ENCODE measurements at places on chromosomes 5 and 9. TPM values are rescaled to one million over a fixed set of nuclear protein-coding genes. Genes with fewer than 3 reads are reported as not detected.

DNA sequence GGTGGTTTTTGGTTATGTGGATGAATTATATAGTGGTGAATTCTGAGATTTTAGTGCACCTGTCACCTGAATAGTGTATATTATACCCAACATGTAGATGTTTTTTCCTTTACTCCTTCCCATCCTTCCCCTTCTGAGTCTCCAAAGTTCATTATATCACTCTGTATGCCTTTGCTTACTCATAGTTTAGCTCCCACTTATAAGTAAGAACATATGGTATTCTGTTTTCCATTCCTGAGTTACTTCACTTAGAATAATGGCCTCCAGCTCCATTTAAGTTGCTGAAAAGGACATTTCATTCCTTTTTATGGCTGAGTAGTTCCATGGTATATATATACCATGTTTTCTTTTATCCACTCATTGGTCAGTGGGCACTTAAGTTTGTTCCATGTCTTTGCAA is 161.6 kb upstream of the CD180 start:
- no peaks in the 10 kb centered on the region for H3K27me3 ChIP-seq
- H3K36me3 ChIP-seq, result no peaks in the 10 kb centered on the region

The RORB gene
- 3.4 TPM for total RNA-seq

The AMBP gene
- 1.0 TPM for total RNA-seq

The HACD4 gene
- total RNA-seq, result 13.5 TPM

The ECSCR gene
- total RNA-seq, result 48.8 TPM
